Myocyte (in vitro differentiated cells): ENCODE measurements at places on chromosomes 7 and 10. TPM values are rescaled to one million over a fixed set of nuclear protein-coding genes. Genes with fewer than 3 reads are reported as not detected.

C10orf62 gene
- 0.62 TPM in 1 of 2 replicates, not detected in the other for total RNA-seq

ZNF316 gene
- 33.7 and 40.8 TPM in 2 replicates for total RNA-seq

NRG3 gene
- not detected in 2 replicates for total RNA-seq

PDE1C gene
- total RNA-seq = 0.03 and 0.10 TPM in 2 replicates

NACAD gene
- total RNA-seq = 1.2 and 1.6 TPM in 2 replicates

HOXA5 gene
- total RNA-seq = 5.7 and 8.8 TPM in 2 replicates

SPOCK2 gene
- total RNA-seq = 0.78 and 1.9 TPM in 2 replicates

UCMA gene
- not detected in 2 replicates for total RNA-seq

ACSM6 gene
- not detected in 2 replicates for total RNA-seq

CYP3A5 gene
- not detected in 2 replicates for total RNA-seq

TRPV5 gene
- not detected in 2 replicates for total RNA-seq

ITGB8 gene
- 19.7 and 23.6 TPM in 2 replicates for total RNA-seq

GRCh38 chr10:71211775-71212317 is 524 bp upstream of the UNC5B start:
- no peak for DNase-seq

- DNase-seq = no peak
Measured at GRCh38 chr10:67864607-67865371, 19.7 kb upstream of the SIRT1 start.

GRCh38 chr7:33048257-33048656 is 14.3 kb downstream of the NT5C3A start:
- no peak for DNase-seq

DNA sequence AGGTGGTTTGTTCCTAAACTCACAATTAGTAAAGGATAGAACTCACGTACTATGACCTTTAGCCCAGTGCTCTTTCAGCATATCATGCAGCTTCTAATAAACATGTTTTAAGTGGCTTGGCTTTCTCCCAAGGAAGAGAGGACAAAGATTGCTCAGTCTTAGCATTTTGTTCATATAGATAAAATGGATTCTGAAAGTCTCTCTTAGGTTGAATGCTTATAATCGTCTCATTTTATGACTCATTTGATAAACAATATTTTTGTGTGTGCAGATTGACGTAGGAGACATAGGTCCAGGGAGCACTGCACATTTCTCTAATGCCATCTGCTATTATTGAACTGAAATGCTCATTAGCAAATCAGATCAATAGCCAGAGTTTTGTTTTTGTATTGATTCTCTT is 44.8 kb downstream of the GNAT3 start:
- no peak for DNase-seq

DNA sequence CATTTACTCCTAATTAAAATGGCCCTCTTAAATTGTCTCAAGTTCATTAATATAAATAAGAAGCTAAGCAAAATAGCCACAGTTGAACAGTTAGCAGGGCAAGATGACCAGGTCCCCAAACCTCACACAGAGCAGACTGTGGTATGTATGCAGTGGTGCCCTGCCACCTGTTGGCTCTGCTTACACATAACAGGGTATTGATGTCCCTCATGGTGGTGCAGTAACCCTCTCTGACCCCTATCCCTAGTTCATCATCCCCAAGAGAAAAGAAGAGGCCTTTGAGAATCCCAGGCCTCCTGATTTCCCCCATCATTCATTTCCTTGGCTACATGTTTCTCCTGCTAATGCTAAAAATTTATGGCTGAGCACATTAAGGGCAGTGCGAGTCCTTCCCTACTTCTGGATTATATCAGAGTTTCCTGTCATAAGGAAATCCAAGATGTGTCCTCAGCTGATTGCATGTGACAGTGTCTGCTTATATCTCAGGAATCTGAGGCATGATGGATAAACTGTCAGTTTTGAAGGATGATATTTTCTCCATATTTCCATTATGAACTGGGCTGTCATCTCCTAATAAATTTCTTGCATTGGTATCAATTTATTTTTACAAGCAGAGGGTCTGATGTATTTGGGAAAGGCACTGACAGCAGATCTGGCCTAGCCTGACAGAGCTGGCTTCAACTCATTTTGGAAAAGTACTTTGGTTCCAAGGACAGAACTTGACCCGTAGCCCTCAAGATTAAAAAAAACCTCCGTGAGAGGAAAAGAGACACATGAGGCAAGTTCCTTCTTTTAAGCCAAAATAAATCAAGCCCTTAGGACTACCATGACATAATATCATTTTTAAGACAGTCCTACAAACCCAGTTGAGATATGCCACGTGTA is 880.6 kb downstream of the LRMDA start:
- DNase-seq = no peak

DNA sequence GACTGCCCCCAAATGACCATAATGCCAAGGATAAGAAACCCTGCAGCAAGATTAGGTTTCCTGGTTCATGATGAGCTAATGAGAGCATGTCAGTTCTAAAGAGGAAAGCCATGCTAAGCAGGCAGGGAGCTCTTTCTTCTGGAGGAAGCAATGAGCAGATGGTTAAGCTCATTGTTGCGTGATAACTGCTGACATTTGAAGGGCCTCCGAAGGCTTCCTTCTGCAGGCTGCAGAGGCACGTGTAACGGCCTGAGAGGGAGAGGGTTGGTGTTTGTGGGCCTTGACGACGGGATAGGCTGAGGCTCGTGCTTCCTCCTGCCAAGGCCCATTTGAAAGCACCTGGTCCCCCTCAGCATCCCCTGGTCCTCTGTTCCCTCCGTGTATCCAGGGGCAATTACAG is 63.5 kb upstream of the BTBD16 start:
- no peak for DNase-seq

- DNase-seq = peak; percentile 12
Measured at GRCh38 chr7:25303281-25304181, 75.2 kb upstream of the NPVF start.

DNA sequence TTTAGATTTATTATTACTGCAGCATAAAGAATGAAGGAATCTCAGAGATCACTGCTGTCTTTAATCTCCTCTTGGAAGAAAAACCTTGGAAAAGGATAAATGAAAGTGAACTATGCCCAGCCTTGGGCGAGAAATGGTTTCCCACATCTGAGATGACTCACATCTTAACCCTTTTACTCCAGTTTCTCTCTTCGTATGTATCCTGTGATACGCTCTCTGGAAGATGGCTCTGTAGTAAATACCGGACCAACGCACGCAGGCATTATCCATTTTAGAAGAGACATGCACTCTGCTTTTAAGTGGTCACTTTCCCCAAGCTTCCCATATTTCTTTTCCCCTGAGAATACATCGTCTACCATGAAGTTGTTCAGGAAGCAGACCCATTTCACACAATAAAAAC is 207.3 kb upstream of the BMPER start:
- no peak for DNase-seq

- no peak for DNase-seq
Measured at GRCh38 chr7:84207025-84207424, 12.4 kb upstream of the SEMA3A start.

GRCh38 chr10:20162123-20162522 is 345.9 kb downstream of the PLXDC2 start:
- DNase-seq = no peak

- DNase-seq = peak; percentile 27
Measured at GRCh38 chr7:86914551-86914950, 144.9 kb downstream of the ELAPOR2 start.

DNA sequence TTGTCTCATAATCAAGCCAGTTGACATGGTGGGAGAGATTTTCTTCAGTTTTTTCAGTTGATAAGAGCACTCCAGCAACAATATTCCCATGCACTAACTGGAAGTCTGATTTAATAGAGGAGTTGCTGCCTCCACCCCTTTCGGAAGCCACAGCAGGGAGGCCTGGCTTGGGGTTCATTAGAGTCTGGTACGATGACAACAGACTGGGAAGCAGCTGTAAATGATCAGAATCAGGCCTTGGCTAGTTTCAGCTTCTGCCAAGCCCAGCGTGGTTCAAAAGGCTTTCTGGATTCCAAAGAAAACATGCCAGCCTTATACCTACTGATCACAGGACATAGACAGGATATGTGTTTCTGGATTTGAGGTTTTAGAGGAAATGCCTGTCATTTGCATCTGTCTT is 274.0 kb downstream of the CSTF2T start:
- peak; percentile 52 for DNase-seq

GRCh38 chr7:113291058-113291457 is 172.7 kb upstream of the SMIM30 start:
- no peak for DNase-seq

DNA sequence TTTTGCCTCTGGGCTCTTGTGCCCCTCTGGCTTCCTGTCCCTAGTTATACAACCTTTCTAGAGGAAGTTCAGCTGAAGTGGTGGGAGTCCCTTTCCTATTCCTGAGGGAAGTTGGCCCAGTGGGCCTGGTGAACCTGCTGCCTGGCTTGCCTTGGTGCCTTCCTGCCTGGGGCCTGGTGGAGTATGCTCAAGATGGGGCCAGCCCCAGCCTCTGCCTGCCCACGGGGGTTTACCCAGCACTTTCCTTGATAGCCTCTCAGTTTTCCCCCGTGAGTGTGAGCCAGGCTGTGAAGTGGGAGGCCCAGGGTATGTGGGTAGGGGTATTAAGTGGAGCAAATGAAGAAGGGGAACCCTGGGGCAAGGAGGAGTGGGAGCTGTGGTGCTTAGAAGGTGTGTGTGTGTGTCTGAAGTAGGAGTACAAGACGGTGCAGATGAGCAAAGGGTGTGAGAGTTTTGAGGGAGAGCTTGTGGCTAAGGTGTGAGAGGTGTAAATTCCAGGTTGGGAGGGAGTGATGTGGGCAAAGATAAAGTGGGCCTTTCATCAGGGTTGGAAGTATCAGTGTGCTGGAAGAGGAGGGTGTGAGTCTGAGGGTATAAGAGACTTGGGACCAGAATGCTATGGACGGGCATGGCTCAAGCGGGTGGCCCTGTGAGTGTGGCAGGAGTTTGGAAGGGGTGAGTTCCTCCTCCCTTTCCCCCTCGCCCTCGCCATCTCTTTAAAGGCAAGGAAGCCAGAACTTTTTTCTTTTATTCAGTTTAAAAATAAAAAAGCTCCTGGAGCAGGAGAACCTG is 10.9 kb upstream of the PAX2 start:
- DNase-seq = no peak

DNA sequence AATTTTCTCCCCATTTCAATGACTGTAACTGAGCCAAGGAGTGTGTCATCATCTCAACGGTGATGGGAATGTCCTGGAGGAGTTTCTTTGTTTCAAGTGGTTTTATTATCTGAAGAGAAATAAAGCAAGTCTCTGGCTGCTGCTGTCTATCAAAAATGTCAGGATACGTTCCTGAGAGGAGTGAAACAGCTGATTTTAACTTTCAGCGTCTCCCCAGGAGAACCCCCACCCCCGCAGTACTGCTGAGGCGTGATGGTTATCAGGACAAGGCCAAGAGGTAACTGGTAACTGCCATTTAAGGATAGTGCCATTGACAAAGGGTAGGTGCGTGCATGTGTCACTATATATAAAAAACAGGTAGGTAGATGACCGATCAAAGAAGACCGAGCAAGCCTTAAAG is 70.3 kb upstream of the LRGUK start:
- DNase-seq = peak; percentile 9

DNA sequence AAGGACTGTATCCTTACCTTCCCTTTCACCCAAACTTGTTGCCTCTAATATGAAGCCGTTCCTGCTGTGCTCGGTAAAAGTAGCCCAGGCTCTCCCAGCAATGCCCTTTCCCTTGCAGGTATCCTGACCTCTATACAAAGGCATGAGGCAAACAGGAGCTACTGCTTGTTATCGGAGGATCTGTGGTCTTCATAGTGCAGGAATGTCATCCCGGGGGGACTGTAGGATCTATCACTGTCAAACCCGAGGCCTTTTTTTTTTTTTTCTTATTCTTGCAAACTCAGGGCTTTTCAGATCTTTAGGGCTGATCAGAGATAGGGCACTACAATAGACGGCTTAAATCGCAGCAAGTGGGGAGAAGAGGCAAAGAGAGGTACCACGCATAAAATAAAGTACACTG is 1206.6 kb downstream of the TYW1 start:
- no peak for DNase-seq

- DNase-seq = no peak
Measured at GRCh38 chr7:148773334-148773733, 74.6 kb downstream of the CUL1 start.

DNA sequence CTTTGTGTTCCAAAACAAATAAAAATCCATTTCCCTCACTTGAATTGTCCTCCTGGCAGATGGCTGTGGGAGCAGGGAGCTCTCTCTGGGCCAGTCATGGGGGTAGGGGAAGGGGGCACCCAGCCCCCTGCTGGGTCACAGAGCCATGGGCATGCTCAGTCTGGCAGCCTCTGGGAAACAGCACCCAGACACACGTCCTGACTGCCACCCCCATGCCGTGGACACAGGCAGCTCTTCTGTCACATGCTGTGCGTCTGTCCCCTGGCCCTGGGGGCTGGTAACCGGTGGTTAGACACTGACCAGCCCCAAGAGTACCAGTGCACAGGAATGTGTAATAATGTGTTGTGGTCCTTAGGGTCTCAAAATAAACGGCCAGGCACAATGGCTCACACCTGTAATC is 47.0 kb downstream of the RASGEF1A start:
- no peak for DNase-seq
